Left hindlimb (tissue), 1 donor: ENCODE measurements at places on chromosomes 1 and 21.

DNA sequence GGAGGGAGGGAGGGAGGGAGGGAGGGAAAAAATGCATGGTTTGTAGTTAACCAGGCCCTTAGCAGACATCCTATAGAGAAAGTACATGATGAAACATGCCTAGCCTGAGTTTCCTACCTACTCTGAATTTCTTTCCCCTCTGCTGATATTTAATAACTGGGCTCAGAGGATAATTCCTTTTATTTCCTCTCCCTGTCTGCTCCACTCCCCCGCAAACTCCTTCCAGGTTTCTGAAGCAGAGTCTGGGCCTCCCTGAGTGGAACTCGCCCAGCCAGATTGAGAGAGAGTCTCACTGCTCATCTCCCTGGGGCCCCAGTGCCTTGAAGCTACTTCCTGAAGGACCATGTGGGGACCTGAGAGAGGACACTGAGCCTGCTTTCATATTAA lies 111.9 kb upstream of the SLC44A3 start:
- no peak for DNase-seq

DNA sequence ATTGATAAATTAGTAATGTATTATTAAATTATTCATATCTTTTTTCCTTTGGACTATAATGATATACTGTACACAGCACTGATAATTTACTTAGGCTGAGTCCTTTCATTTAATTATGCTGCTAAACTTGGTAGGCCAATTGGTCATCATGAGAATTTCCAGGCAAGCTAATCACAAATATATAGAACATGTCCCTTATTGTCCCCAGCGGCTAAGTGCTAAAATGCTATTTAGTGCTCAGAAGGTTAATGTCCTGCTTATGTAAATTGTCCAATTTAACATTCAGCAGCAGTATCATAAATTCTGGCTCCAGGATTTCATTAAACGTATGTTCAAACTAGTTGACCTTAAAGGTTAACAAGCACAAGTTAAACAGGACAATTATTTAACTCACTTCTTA lies 30.0 kb upstream of the RRP15 start:
- DNase-seq: no peak

- DNase-seq: no peak
These were observed 62.5 kb upstream of the ZP4 start for GRCh38 chr1:237953238-237953637.

GRCh38 chr1:150931773-150932172 lies 5.6 kb downstream of the SETDB1 start:
- no peak for DNase-seq

- DNase-seq: no peak
These were observed 85.4 kb upstream of the PBX1 start for GRCh38 chr1:164473544-164473943.
